ENCODE measurements at places on chromosomes 7 and 10.
A peak's percentile ranks its signal among the peaks of the same experiment; 100 is the strongest.

GRCh38 chr7:1659696-1660095 is 10.4 kb upstream of the ELFN1 start:
- DNase-seq = no peak

- DNase-seq = no peak
These were observed 722.8 kb downstream of the AUTS2 start for GRCh38 chr7:70321016-70321590.

GRCh38 chr10:96910488-96911395 is 78.6 kb downstream of the LCOR start:
- peak; percentile 9 for DNase-seq

- no peak for DNase-seq
These were observed 168.3 kb upstream of the SP8 start for GRCh38 chr7:20954711-20955619.

DNA sequence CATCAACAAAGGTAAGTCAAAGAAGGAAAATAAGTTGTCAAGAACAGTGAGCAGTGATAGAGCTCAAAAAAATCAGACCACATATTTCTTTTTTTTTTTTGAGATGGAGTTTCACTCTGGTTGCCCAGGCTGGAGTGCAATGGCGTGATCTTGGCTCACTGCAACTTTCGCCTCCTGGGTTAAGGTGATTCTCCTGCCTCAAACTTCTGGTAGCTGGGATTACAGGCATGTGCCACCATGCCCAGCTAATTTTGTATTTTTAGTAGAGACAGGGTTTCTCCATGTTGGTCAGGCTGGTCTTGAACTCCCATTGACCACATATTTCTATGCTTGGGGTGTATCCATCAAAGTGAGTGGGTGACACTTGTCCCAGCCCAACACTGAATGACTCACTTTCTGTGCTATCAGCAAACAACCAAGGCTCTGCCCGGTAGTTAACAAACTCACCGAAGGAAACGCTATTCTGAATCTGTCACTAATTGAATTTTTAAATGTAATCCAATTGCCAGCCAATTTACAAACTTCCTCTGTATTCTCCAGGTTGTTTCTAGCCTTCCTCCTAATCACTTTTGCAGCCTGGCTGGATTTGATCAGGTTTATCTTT is 19.6 kb upstream of the SMNDC1 start:
- no peak for DNase-seq

- no peak for DNase-seq
These were observed 29.7 kb upstream of the HSPA12A start for GRCh38 chr10:116771959-116772585.

- DNase-seq = no peak
These were observed 57.6 kb downstream of the CFAP46 start for GRCh38 chr10:132884691-132885271.

- DNase-seq = no peak
These were observed 37.4 kb downstream of the VKORC1L1 start for GRCh38 chr7:65910237-65910636.

DNA sequence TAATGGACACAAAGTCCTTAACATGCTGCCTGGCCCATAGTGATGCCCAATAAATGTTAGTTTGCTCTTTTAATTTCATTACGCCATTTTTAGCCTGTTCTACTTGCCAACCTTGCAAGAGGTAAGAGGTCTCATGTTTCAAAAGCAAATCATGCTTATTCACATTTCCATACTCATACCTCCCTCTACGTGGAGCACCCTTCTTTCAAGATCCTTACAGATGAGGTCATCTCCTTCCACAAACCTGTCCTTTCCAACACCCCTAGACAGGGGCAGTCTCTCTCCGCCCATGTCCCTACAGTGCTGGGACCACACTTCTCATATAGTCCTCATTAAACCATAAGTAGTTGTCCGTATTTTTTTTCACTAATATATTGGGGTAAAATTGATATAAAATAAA is 271.3 kb downstream of the FGFR2 start:
- DNase-seq = no peak

DNA sequence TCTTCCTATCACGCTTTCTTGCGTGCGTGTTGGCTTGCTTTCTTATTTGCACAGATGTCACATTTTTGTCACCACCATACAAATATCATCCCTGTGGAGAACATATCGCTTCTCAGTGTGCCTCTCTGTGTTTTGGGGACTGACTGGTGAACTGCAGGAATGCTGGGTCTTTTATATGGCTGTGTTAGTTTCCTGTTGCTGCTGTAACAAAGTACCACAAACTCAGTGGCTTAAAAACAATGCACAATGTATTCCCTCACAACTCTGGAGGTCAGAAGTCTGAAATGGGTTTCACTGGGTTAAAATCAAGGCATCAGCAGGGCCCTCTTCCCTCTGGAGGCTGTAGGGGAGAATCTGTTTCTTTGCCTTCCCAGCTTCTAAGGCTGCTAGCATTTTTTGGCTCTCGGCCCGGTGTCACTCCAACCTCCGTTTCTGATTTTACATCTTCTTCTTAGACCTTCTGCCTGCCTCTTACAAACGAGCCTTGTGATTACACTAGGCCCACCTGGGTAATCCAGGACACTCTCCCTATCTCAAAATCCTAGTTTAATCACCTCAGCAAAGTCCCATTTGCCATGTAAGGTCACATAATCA is 82.0 kb downstream of the LRMDA start:
- DNase-seq = no peak

GRCh38 chr7:9181356-9181755 is 747.9 kb downstream of the NXPH1 start:
- no peak for DNase-seq

GRCh38 chr7:29623973-29624372 is 60.3 kb downstream of the PRR15 start:
- DNase-seq = no peak

- DNase-seq = no peak
These were observed 431.5 kb upstream of the PCDH15 start for GRCh38 chr10:55232553-55232952.

- no peak for DNase-seq
These were observed 64.2 kb upstream of the RAPGEF5 start for GRCh38 chr7:22420973-22421635.

- DNase-seq = no peak
These were observed 3.2 kb downstream of the KNDC1 start for GRCh38 chr10:133162910-133163856.

DNA sequence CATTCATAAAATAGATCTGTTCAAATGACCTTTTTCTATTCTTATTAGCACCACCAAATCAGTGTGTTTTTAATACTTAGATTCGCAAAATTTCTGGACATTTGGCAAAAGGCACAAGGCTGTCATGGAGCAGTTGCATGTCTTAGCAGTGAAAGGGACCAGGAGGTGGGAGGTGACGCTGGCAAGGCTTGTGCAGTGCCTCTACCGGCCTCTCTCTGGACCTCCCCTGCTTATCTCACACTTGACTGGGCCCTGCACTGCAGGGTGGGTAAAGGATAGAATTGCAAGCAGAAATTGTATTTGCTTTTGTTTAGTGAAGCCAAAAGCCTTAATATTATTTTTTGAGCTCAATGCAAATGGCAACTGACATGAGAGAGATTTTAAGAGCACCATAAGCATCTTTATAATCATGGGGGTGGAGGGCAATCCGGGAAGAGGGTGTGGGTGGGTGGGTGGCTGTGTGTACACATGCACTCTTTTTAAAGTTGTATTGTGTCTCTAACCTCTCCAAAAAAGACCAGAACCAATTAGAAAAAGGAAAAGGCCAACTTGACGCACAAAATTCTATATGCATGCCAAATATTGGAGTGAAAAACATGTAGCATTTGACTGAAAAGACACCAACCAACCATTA is 106.3 kb downstream of the WNT2 start:
- DNase-seq = peak; percentile 33

DNA sequence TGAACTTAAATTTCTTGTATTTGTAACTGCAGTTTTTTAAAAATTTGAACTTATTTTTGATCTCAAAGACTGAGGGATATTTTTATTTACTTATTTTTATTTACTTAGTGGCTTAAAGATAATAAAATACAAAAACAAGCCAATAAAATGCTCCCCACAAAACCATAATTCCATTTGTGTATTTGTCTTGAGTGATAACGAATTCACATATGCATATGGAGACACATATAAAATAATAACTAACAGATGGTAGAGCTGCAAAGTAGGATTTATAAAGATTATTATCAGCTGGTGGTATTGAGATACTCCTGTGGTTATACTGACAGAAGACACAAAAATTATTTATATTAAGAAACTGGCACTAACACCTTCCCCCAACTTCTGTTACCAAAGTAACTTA is 90.2 kb upstream of the RPA3 start:
- DNase-seq = no peak

DNA sequence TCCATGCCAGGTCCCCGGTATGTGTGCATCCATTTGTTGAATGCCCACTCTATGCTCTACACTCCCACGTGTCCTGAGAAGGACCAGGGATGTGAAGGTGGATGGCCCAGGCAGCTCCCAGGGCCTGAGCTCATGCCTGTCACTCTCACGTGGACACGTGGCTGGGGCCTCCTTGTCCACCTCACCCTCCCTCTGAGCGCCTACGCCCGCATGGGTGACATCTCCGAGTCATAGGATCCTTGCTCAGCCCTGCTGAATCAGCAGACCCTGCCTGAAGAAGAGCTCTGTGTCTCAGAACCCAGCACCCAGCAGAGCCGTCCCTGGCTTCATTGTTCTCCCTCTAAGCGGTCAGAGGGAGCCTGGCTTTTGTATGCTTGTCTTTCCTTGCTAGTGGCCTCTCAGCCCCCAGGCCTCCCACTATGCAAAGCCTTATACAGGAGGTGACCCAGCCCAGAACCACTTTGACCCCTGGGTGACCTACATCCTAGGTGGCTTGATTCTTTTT is 107.9 kb upstream of the PPIF start:
- no peak for DNase-seq

GRCh38 chr7:93008833-93009232 is 108.9 kb downstream of the SAMD9 start:
- no peak for DNase-seq

DNA sequence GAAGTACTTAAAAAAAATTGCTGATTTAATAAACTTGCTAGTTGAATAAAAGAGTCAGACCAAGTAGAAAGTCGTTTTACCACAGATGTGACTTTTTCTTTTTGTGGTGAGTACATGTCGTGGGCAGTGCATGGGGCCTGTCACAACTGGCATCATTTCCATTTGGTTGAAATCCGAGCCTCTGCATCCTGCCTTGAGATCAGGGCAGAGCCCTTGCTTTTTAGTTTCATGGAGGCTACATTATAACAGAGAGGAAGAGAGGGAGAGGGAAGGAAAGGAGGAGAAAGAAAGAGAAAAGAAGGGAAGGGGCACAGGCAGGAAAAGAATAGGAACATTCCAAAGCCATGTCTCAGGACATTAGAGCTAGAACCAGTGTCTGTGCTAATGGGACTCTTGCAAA is 20.4 kb upstream of the INSYN2A start:
- DNase-seq = no peak

DNA sequence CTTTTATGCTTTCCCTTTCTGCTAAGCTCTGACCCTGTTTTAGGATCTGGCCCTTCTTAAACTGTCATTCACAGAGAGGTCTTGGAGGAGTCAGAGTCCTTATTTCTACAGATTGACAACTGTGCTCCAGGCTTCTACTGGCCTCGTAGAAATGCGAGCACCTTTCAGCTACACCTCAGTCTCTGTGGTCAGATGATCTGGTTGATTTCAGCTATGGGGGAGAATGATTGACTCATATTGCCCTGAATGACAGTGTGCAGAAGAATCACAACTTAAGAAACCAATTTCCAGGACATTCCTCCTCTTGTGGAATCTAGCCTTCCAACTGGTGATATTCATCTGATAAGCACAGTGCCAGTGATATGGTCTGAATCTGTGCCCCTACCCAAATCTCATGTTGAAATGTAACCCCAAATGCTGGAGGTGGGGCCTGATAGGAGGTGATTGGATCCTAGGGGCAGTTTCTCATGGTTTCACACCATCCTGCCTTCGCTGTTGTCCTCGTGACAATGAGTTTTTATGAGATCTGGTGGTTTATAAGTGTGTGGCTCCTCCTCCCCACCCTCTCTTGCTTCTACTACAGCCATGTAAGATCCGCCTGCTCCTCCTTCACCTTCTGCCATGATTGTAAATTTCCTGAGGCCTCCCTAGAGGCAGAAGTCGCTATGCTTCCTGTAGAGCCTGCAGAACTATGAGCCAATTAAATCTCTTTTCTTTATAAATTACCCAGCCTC is 14.0 kb upstream of the CYP3A7 start:
- DNase-seq = no peak

DNA sequence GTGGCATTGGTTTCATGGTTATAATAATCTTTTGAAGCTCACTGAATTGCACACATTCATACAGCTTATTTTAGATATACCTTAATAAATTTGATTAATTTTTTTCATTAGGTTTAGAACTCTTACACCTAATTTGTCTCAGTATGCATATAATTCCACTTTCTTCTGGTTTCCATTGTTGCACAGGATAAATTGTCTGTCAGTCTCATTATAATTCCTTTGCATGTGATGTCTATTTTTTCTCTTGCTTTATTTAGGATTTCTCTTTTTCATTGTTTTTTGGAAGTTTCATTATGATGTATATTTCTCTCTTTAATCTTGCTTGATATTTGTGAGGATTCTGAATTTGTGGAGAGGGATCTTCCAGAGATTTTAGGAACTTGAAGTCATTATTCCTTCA is 84.7 kb downstream of the ARL5B start:
- DNase-seq = no peak

- DNase-seq = no peak
These were observed 82.2 kb downstream of the MDFIC start for GRCh38 chr7:115004121-115004520.

DNA sequence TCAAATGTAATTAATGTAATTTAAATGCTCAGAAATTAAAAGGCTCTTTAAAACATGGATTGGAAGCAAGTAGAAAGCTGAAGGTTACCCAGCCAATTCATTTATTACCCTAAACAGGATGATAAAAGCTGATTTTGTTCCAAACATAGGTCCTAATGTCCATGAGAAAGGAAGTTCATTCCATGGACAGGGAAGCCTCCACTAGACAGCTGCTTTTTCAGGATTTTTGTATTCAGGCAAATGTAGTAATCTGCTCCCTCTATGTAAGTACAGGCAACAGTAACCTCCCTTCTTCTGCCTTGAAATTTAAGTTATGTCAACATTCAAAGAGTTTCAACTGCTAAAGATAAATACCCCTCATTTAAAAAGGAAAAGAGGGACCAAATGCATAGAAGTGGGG is 123.0 kb upstream of the WNT16 start:
- DNase-seq = no peak
